ENCODE measurements at places on chromosomes 3 and 15.

- no peak overlapping the region for H3K27ac ChIP-seq
- no peaks in the 10 kb centered on the region for H3K4me1 ChIP-seq
- H3K4me3 ChIP-seq, result no peak overlapping the region
- DNase-seq, result no peak
- no peaks in the 10 kb centered on the region for H3K27me3 ChIP-seq
These were observed 3.2 kb upstream of the GABRR3 start for GRCh38 chr3:98038286-98038685.

DNA sequence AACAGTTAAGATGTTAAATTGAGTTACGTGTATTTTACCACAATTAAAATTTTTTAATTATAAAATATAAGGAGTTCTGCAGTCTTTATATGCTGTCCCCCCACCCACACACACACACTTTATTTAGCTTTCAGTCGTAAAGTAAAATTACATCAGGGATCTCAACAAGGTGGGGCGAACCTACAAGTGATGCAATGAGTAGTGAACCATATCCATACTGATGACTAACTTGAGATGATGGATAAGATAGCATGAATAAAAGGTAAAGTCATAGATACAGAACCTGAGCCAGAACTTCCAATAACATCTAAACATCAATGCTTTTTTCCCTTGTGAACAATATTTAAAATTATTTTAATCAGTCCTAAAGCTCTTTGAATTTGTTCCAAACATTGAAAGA lies 77.2 kb downstream of the VPS13C start:
- no peaks in the 10 kb centered on the region for H3K4me1 ChIP-seq
- H3K36me3 ChIP-seq, result peaks cover 60% of the 10 kb centered on the region
- no peak overlapping the region for H3K27ac ChIP-seq
- no peak overlapping the region for H3K4me3 ChIP-seq
- DNase-seq, result no peak
- H3K27me3 ChIP-seq, result no peaks in the 10 kb centered on the region

DNA sequence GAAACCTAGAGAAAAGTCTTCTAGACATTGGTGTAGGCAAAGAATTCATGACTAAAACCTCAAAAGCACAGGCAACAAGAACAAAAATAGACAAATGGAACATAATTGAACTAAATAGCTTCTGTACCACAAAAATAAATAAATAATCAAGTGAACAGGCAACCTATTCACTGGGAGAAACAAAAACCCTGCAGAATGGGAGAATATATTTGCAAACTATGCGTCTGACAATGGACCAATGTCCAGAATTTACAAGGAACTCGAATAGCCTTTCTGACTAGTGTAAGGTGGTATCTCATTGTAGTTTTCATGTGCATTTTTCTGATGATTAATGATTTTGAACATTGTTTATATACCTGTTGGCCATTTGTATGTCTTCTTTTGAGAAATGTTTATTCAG lies 37.0 kb upstream of the GCSAM start:
- no peaks in the 10 kb centered on the region for H3K36me3 ChIP-seq
- H3K4me1 ChIP-seq, result no peaks in the 10 kb centered on the region
- no peaks in the 10 kb centered on the region for H3K27me3 ChIP-seq
- no peak for DNase-seq

GRCh38 chr3:122301063-122301462 lies 24.0 kb upstream of the CSTA start:
- no peak overlapping the region for H3K4me3 ChIP-seq
- H3K27me3 ChIP-seq, result no peaks in the 10 kb centered on the region
- H3K4me1 ChIP-seq, result no peaks in the 10 kb centered on the region
- no peaks in the 10 kb centered on the region for H3K36me3 ChIP-seq

GRCh38 chr3:134753999-134754742 lies 40.9 kb upstream of the EPHB1 start:
- DNase-seq, result no peak
- H3K27me3 ChIP-seq, result no peaks in the 10 kb centered on the region
- H3K27ac ChIP-seq, result no peak overlapping the region

- H3K27ac ChIP-seq, result no peak overlapping the region
- H3K36me3 ChIP-seq, result no peaks in the 10 kb centered on the region
- no peak overlapping the region for H3K4me3 ChIP-seq
These were observed 609.9 kb downstream of the RBMS3 start for GRCh38 chr3:29890801-29891200.

- H3K4me1 ChIP-seq, result no peaks in the 10 kb centered on the region
- H3K4me3 ChIP-seq, result no peak overlapping the region
- H3K27ac ChIP-seq, result no peak overlapping the region
- no peaks in the 10 kb centered on the region for H3K27me3 ChIP-seq
- H3K36me3 ChIP-seq, result no peaks in the 10 kb centered on the region
- no peak for DNase-seq
These were observed 18.5 kb downstream of the C3orf85 start for GRCh38 chr3:109154979-109155378.

DNA sequence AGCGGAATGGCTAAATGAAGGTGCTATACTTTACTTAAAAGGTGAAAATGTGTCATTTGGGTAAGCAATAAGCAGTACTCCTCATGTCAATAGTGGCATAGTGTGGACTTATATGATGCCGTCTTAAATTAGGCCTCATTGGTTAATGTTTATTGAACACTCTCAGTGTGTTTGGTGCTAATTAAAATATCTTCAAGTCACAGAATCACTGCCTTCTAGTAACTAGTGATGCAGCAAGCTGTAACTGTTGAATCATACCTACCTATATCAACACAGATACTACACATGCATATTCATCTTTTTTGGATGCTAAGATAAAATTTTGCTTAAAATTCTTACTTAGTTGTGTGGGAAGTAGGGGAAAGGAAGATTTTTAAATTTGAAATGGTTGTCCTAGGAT lies 30.7 kb downstream of the ARHGAP31 start:
- no peak overlapping the region for H3K4me3 ChIP-seq
- H3K27ac ChIP-seq, result no peak overlapping the region
- no peaks in the 10 kb centered on the region for H3K36me3 ChIP-seq
- no peaks in the 10 kb centered on the region for H3K27me3 ChIP-seq
- no peak for DNase-seq
- no peaks in the 10 kb centered on the region for H3K4me1 ChIP-seq

- H3K36me3 ChIP-seq, result no peaks in the 10 kb centered on the region
- no peak overlapping the region for H3K27ac ChIP-seq
- H3K27me3 ChIP-seq, result no peaks in the 10 kb centered on the region
- H3K4me3 ChIP-seq, result no peak overlapping the region
- H3K4me1 ChIP-seq, result no peaks in the 10 kb centered on the region
These were observed 16.8 kb downstream of the FGF7 start for GRCh38 chr15:49439678-49440395.

Measured in ascending aorta (tissue), 2 donors.